T-helper 1 cell (primary cell): ENCODE measurements at places on chromosomes 4 and X.

DNA sequence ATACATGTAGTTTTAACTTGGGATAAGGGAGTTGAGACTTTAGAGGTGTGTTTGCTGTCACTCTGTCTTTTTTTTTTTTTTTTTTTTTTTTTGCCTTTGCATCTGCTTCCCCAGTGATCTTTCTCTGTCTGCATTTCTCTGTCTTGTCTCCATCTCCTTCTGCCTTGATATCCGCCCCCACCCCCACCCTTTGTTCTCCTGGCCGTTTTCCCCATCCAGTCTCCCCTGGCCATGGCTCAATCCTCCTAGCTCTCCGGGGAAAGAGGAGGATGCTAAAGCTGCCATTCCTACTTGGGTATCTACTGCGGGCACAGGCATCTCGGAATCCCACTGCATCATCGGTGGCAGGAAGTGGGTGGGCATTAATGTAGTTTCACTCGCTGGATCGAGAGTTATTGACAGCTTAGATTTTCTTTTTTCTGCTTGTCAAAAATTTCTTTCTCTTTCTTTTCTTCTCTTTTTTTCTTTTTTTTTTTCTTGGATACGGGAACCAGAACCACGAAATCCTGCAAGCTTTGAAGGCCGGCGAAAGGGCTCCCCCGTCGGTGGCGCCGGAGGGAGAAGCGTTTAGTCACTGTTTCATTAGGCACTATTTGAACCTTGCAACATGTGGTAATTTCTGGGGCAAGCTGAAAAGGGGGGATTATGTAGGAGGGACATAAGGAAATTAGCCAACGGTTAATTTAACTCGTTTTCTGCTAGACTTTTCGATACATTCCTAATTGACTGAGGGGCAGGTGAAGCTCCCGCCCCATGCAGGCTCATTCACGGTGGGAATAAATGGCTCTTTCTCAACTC is 8.2 kb downstream of the GSX2 start:
- DNase-seq, result no peak

- no peak for DNase-seq
Measured at GRCh38 chr4:141513866-141514265, 122.5 kb upstream of the IL15 start.

- no peak for DNase-seq
Measured at GRCh38 chr4:110414561-110414920, 61.4 kb upstream of the ENPEP start.

GRCh38 chr4:125838202-125838601 is 523.4 kb downstream of the FAT4 start:
- DNase-seq, result no peak

GRCh38 chrX:57651169-57651919 is 28.7 kb downstream of the NLRP2B start:
- DNase-seq, result no peak

- no peak for DNase-seq
Measured at GRCh38 chr4:150235808-150236271, 157.6 kb downstream of the DCLK2 start.

DNA sequence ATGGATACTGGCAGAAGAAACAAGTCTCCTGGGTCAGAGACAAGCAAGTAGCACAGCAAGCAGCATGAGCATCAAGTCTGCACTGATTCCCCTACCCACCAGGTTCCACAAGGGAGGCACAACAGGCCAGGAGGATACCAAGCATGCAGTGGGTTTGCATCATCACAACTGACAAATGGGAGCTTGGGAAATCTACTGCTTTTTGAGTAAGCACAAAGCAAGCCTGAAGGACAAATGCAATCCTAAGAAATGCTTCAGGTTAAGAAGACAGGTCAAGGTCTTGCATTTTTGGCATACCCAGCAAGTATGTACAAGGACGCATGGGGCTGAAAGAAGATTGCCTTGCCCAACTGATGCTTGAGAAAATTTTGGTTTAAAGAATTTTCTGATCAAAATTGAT is 279.6 kb downstream of the PDGFC start:
- DNase-seq, result no peak

DNA sequence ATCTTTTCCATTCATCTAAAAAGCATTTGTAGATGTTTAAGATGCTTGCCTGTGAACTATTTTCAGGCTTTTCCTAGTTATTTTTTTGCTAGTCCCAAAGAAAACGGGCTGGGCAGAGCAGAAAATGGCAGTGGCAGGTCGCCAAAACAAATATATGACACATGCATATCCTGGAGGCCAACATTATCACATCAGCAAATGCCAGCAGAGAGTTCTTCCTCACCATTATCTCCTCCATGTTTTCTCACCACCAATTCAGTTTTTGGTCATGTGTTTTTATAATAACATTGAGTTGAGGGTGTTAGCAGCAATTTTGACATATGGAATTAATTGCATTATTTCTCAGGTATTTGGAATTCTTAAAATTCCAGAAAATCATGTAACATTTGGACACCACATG is 97.9 kb upstream of the EOLA2 start:
- DNase-seq, result no peak

DNA sequence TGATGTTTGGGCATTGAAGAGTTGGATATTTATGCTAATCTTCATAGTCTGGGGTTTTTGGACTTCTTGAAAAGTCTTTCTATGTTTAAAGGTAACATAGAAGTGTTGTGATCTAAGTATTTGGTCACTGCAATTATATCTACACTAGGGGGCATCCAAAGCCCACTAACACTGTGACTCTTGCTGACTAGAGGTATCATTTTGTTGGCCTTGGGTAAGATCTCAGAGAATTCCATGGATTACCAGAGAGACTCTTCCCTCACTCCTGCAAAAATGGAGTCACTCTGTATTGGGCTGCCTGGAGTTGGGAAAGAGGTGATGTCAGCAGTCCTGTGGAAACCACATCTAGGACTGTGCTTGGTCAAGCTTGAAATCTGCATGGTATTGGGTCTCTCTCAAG is 1077.6 kb downstream of the FAM133A start:
- DNase-seq, result no peak

DNA sequence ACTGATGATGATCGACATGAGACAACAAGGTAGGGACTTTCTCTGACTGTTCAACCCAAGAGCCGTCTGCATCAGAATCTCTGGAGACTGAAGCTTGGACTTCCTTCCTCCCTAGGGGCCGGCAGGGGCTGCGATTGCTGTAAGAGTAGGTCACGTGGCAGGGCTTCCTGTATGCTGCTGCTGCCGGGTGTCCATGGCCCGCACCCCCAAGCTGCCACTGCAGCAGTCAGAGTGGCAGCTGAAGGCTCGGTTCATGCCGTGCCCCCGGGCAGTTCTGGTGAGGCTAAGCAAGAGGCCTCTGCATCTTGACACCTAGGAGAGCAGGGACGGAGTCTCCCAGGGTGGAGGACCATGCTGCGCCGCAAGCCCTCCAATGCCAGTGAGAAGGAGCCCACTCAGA is at the start of gene SASH3:
TSS of gene SASH3 (plus strand) at position 203 of the 400 bp plus-strand sequence. CDS start at position 352, 149 bp downstream.
- DNase-seq, result peak; percentile 53

DNA sequence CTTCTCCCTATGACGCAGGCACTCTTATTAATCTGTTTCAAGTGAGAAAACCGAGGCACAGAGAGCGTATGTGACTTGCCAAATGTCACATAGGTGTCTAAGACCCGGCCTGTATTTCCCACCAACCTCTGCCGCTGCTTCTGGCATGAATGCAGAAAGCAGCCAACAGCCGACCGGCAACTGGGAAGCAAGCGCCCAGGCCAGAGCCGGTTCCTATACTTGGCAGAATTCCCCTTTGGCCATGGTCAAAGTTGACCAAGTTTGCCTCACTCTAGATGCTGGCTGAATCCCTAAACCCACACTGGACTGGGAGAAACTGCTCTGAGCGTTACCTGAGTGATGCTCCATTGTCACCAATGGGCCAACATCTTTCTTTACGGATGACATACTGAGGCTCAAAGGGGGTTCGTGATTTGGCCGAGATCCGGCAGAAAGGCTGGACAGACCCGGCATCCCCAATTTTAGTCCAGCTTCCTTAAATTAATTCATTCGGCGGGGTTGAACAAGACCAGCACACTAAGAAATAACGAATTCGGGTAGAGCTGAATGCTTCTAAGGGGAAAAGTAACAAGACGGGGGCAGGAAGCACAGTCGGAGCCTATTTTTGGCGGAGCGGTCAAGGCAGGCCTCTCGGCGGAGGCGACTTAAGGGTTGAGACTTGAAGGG is 11.2 kb downstream of the MSX1 start:
- DNase-seq, result no peak

GRCh38 chr4:88746206-88746605 is 48.6 kb upstream of the NAP1L5 start:
- DNase-seq, result no peak

GRCh38 chr4:11604821-11605220 is 176.1 kb upstream of the HS3ST1 start:
- DNase-seq, result no peak

GRCh38 chr4:3780347-3781171 is 14.4 kb downstream of the ADRA2C start:
- DNase-seq, result no peak

DNA sequence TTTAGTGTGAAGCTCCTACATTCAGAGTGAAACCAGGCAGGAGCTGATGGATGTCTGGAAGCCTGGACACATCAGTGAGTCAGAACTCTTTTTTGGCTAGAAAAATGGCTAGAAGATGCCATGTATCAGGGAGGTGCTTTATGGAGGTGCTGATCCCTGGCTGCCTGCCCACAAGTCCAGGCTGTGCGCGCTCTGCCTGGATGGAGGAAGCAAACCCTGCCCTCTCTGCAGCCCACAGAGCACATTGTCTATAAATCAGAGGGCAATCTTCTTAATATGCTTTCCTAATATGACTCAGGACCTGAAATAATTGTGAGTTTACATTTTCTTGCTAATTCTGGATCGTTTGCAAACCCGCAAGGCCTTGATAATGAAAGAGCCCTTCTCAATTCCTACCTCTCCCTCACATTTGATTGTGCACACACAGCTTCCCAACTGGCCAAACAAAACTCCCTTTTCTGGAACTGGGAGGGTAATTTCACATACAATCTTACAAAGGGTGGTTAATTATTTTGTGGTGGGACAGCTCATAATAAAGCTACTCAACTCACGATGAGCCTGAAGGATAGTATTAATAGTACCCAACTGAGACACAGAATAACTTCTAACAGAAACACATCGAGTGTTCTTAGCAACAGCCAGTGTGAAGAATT is 11.7 kb downstream of the MFAP3L start:
- no peak for DNase-seq

DNA sequence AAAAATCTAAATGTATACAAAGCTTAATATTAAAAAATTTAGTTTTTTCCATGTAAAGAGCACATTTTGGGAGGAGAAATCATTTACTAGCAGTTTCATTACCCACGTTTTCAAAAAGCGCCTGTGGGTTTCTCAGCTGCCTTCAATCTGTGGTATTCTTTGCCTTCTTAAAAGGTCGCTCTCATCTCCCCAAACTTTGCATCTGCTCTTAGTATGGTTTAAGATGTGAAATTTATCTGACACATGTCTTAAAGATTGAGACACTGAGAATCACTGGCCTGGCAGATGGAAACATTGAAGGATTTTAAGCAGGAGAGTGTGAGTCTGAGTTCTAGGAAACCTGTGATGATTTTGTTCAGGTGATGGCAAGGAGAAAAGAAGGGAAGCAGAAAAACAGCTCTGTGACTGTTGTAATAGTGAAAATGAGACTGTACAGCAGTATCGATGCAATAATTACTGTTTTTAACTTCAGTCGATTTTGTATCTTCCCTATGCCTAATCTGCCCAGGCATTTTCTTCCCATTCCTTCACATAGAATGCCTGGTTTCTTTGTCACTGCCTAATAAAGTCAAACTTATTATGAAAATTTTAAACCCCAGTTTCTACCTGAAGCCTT is 75.9 kb downstream of the PAQR3 start:
- DNase-seq, result no peak
